Fibroblast of skin of left quadriceps (primary cell): ENCODE measurements at places on chromosomes 7 and 10.

DNA sequence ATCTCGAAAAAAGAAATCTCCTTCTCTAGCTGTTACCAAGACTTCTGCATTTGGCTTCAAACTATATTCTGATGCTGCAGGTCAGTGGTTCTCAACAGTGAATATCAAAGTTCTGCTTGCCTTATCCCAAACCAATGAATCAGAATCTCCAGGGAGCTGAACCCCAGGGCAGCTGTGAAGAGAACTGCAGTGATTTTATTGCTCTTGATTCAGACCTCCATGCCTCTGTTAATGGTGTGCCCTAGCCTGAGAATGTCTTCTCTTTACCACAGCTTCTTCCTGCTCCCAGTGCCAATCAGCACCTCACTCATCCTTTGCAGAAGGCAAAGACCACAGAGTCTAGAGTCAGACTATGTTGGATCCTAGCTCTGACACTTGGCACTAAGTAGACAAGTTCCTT lies 46.2 kb upstream of the MRLN start:
- DNase-seq = no peak

GRCh38 chr7:66894463-66895080 lies 26.5 kb upstream of the TMEM248 start:
- DNase-seq = no peak

DNA sequence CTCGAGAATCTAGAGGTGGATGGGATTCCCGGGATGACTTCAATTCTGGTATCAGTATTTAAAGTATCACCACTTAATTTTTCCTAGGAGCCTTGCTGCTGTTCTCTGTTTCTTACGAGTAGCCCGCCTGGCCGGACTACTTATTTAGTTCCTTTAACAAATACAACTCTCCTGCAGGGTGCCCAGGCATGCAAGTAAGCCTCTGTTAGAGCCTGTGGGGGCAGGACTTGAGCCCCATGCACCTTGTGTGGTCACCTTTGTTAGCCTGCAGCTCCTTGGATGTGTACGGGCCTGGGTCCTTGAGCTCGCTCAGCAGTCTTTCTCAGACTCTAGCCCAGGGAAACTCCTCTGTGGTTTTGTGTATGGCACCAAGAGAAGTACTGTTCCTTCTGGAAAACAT lies 16.1 kb downstream of the EIF4H start:
- no peak for DNase-seq

GRCh38 chr10:15427843-15428414 lies 56.8 kb upstream of the FAM171A1 start:
- peak; percentile 36 for DNase-seq

GRCh38 chr7:143013893-143014292 lies 13.0 kb downstream of the OR9A2 start:
- peak; percentile 61 for DNase-seq

DNA sequence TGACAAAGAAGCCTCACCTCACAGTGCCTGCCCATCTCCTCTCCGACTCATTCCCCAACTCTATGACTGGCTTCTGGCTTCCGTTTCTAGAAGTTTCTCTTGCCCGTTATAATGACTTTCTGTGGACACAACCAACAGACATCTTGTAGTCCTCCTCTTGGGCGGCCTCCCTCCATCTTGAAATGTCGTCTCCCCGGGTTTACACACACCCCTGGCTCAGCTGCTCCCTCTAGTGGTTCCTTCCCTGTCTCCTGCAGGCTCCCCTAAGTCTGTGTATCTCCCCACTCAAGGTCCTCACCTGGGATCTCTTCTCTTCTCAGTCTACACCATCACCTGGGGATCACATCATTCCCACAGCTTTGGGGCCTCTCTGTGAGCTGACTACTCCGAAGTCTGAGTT lies 123.4 kb upstream of the NEBL start:
- no peak for DNase-seq

GRCh38 chr10:110373857-110374654 lies 69.3 kb upstream of the SMNDC1 start:
- no peak for DNase-seq
